ENCODE measurements at places on chromosomes 5 and 9. TPM values are rescaled to one million over a fixed set of nuclear protein-coding genes. Genes with fewer than 3 reads are reported as not detected.

PTGS1 gene
- 4.6 TPM for total RNA-seq

DOCK8 gene
- total RNA-seq: 24.6 TPM

PCDHB2 gene
- 23.0 TPM for total RNA-seq

- DNase-seq: no peak
Measured at GRCh38 chr5:137091472-137091871, 407.7 kb downstream of the SPOCK1 start.

DNA sequence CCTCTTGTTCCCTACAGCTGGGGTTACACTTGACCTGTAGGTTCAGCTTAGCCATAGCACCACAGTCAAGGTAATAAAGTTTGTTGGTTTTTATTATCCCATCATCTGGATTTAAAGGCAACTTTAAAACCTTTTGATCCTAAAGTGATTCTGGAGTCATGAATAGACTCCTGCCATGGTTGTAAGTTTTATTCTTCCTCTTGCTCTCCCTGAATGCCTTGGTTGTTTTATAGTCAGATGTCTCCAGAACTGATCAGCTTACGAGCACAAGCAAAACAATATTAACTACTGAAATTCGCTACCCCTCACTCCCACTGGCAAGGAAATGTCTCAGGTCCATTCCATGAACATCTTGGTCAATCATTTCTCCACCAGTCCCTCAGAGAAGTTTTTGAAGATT lies 1328.6 kb downstream of the PTPRD start:
- no peak for DNase-seq

ASPN gene
- total RNA-seq: 0.68 TPM

ANKRD20A1 gene
- total RNA-seq: 2.2 TPM

DNA sequence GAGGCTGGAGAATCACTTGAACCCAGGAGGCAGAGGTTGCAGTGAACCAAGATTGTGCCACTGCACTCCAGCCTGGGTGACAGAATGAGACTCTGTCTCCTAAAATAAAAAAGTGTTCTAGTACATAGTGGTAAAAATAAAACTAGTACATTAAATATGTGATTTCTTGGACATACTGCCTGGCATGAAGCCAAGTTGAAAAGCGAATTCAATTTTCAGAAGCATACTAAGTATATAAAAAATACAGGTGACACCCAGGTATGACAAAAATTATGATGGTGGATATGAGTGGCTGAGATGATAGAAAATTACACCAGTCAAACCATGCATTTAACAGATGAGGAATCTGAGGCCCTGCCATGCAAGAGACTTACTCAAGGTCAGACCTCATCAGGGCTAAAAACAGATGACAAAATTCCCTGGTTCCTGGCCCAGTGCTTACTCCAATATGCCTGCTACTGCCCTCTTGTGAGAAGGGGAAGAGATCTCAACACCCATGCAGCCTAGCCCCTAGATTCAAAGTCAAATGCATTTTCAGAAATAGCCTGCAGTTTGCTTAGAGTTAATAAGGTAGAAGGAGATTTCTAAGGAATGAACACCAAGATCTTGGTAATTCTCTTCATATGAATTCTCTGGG lies 46.6 kb upstream of the GNPDA1 start:
- no peak for DNase-seq

DNA sequence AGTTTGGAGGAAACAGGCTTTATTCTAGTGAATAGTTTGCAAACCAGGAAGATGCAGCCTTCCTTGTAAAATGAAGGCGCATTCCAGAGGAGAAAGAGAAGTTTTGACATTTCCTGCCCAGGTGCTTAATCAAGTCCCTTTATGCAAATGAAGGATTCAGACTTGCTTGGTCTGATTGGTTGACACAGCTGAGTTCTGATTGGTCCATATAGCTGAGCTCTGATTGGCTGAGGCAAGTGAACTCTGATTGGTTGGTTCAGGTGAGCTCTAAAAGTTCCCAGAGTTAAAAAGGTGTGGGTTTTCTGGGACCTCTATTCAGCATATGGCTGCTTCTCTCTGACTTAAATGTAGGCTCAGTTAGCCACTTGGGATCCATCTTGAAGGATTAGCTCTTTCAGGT lies 151.0 kb downstream of the CACNA1B start:
- no peak for DNase-seq

DNA sequence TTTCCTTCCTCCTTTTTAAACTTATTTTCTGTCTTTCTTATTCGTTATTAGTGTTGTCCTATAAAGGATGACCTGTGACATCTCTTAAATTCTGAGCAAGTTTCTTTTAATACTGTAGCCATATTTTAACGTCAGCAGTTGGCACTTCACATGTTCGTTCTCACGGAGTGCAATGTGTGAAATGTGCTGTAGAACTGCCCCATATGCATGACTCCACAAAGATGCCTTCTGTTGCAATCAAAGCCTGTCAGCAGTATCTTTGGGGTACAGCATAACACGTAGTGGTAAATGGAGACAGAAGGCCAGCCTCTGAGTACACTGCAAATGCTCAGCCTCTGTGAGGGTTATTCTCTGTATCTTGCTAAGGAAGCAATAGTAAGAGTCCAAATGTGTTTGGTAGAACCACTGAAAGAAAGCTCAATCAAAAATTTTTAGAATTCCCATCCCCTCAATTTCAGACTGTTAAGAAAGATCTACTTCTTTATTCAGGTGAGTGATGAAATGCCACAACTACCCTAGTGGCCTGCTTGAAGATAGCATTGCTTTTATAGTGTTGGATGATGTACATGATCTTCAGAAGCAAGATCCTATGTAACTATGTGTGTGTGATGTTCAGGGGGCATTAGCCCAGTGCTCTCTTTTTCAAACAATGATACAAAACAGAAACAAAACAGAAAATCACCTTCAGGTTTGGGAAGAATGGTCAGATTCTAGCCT lies 277.7 kb downstream of the TMEM167A start:
- no peak for DNase-seq

DNA sequence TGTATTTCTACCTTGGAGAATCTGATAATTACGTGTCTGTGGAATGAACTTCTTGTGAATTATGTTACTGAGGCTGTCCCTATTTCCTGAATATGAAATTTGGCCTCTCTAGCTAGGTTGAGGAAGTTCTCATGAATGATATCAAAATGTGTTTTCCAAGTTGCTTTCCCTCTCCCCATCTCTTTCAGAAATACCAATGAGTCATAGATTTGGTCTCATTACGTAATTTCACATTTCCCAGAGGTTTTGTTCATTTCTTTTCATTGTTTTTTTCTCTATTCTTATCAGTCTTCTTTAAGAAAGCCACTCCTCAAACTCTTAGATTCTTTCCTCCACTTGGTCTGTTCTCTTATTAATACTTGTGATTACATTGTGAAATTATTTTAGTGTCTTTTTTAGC lies 923.8 kb upstream of the CDH9 start:
- no peak for DNase-seq

DNA sequence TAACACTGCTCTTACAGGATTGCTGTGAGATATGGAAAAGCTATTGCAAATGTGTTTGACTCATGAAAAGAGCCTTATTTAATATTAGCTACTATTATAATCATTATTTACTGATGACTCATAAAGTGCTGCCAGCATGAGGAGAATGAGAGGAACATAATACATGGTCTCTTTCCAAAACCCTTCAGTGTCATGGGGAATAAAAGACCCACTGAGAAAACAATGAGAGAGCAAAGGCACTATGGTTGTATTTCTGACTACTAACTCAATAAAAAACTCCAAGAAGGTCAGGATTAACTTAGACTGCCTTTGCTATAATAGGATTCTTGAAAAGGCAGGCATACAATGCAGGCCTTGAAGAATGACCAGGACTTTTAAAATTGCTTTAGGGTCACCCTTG lies 633.5 kb downstream of the DTWD2 start:
- DNase-seq: no peak

DNA sequence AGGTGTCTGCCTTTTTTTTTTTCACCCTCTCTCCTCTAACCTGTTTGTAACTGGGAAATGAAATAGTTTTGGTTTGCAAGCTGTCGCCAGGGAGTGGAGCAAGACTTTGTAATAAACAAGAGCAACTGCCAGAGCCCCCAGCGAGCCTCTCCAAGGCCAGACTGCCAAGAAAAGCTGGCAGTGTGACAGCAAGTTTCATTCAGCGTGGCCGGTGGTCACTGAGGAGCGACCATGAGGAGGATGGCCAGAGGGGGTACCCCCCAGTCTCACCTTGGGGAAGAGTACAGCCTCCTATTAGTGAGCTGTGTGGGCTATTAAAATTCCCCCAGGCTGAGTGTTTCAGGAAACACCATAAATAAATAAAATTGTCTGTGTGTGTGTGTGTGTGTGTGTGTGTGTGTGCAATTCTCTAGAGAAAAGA lies 49.9 kb downstream of the ZFAND5 start:
- DNase-seq: peak; percentile 59

- DNase-seq: no peak
Measured at GRCh38 chr5:145350513-145350912, 484.6 kb downstream of the PRELID2 start.

NELFB gene
- total RNA-seq: 44.9 TPM

HMGXB3 gene
- 49.6 TPM for total RNA-seq

DNA sequence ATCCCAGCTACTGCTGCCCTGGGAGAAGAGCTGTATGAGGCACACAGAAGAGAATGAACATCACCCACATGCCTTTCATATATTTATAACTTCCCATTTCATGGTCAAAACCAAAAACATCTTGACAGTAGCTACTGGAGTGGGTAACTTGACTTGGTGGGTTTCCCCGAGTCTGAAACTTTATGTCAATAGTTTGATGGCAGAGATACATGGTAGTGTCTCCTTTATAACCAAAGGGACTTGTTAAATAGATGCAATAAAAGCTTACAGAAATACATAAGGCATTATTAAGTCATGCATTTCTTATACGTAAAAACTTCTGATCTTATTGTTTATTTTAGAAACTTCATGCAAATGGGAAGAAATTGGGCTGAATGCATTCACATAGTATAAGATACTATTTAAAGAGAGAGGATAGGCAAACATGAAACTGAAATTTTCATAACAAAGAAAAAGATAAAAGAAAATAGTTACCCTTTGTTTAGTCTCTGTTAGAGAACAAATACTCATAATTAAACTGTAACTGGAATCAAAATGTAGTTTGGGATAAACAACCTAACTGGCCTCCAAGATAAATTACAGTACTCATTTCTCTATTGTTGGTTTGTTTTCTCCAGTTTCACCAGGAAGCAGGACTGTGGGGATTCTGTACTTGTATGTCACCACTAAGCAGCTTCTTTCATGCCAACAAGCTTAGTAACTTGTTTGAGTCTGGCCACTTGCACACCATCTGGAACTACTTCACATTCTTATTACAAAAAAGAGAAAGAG lies 459.3 kb upstream of the MEF2C start:
- DNase-seq: no peak

IFNA21 gene
- not detected for total RNA-seq

- no peak for DNase-seq
Measured at GRCh38 chr5:133731951-133732350, 119.6 kb upstream of the FSTL4 start.

DNA sequence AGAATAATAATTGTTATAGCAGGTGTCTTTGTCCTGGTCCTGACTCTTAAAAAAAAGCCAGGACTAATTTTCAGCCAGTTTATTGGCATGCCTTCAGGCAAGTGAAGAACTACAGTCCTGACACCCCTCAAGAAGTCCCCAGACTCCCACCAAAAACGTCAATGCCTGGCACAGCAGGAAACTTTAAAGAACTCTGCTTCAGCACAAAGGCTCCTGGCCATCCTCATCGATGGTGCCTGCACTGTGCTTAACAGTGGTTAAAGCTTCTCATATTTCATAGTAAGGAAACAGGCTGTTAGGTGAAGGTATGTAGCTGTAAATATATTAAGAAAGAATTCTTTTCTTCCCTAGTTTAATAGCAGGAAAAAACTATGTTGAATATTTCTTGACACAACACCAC lies 280.1 kb upstream of the PUM3 start:
- DNase-seq: no peak

PAPPA gene
- total RNA-seq: 1.8 TPM

GRCh38 chr5:125083981-125084380 lies 337.5 kb upstream of the ZNF608 start:
- no peak for DNase-seq

DNA sequence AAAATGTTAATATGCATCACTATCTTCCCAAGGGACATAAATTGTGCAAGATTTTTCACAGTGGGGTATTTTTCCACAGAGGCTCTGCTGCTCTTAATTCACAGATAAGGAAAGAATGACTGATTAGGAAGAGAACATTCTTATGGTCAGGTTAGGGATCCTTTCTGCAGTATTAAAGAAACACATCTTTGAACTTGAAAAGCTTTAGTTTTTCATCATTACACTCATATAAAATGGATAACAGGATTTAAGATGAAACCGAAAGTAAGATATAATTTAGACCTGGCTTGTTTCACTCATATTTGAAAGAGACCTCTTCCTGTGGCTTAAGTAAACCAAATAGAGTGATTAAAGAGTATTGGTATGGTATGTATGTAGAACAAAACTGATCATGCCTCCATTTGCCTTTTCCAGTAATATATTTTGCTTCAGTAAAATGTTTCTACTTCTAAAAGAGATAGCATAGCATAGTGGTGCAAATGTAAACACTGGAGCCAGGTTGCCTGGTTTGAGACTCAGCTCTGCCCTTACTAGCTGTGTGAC lies 160.0 kb downstream of the PRR16 start:
- no peak for DNase-seq

GRCh38 chr9:36141288-36141687 lies 4.8 kb downstream of the GLIPR2 start:
- peak; percentile 55 for DNase-seq

- DNase-seq: no peak
Measured at GRCh38 chr9:126564716-126565115, 49.0 kb upstream of the LMX1B start.

DNA sequence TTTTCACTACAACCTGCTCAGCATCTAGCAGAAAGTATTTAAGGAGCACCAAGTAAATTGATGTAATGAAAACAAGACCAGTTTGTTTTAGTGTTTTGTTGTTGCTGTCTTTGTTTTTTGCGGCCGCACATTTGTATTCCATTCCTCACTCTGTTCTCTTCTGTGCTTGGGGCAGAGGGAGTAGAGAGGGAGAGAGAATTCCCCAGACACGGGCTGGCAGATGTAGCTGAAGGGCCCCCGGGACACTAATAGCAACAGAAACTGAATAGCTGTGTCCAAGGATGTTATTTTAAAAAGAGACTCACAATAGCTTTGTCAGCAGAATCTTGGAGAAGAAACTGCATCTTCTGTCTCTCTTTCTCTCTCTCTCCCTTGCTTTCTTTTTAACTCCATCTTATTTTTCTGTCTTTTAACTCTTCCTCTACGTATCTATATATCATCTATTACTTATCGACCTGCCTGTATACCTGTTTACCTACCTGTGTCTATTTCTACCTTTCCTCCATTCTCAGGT lies 145.3 kb downstream of the PAPPA start:
- DNase-seq: no peak

PTPRD gene
- 5.8 TPM for total RNA-seq

GRCh38 chr5:172266676-172267092 lies 16.9 kb downstream of the UBTD2 start:
- DNase-seq: no peak

SPINK6 gene
- total RNA-seq: not detected

DCP2 gene
- total RNA-seq: 23.4 TPM

- no peak for DNase-seq
Measured at GRCh38 chr5:29972597-29972996, 1220.9 kb upstream of the CDH6 start.

- no peak for DNase-seq
Measured at GRCh38 chr9:108219664-108220063, 636.1 kb downstream of the ACTL7B start.
